ENCODE measurements at places on chromosomes 5 and 9.

GRCh38 chr5:106876665-106877194, 794.0 kb downstream of the EFNA5 start:
- DNase-seq: no peak

DNA sequence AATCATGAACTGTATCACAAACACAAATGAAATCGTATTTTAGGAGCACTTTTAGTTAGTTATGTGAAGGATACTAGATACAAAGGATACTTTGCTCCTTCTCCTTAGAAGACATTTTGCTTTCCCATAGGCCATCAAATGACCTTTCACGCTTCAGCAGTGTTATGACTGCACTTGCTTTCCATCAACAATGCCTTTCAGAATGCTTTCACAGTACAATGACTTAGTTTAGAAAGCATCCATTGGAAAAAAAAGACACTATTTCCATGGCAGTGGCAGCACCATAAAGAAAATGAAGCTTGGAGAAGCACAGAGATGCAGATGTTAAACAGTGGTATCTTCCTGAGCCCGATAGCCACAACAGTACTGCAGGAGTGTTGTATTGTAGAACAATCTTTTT, 203.9 kb downstream of the PCSK1 start:
- DNase-seq: no peak

- no peak for DNase-seq
Measured at GRCh38 chr5:170941788-170942187, 80.0 kb downstream of the RANBP17 start.

DNA sequence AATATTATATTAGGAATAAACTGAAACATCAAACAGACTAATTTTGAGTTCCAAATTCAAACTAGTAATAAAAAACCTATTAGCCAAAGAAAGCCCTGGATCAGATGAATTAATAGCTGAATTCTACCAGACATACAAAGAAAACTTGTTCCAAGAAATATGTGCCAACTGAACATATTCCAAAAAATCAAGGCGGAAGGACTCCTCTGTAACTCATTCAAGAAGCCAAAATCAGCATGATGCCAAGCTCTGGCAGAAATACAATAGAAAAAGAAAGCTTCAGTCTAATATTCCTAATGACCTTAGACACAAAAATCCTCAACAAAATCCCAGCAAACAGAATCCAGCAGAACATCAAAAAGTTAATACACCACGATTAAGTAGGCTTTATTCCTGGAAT, 619.1 kb upstream of the COX7C start:
- DNase-seq: no peak

GRCh38 chr5:67831048-67831447, 384.5 kb upstream of the PIK3R1 start:
- DNase-seq: no peak

GRCh38 chr9:34499076-34499475, 23.7 kb downstream of the ENHO start:
- DNase-seq: no peak

DNA sequence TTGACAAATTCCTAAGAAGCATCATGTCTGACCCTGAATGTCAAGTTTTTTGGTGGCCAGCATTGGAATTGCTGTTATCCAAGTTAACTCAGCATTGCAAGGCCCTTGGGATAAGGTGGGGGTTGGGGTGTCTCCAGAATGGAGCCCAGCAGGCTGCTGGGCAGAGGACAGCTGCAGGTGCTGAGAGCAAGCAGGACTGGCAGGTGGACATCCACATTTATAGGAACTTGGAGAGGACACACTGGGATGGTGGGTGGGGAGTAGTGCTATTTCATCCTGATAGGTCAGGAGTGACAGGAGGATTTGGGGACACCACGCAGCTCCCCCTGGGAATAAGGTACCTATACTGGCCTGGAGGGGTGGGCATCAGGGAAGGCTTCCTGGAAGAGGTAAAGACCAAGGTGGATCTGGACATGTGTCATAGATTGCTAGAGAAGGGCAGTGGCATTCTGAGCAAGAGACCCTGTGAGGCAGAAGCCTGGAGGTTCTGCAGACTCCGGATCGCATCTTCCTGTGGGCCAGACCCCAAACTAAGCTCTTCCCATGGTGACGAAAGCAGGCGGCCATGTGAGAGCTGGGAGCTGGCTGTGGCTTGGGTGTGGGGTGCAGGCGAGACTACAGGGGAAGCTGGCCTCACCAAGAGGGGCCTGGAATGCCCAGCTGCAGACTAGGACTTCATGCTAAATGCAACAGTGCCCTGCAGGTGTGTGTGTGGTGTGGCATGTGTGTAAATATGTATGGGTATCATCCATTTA, 148.1 kb downstream of the RGS3 start:
- no peak for DNase-seq

- DNase-seq: no peak
Measured at GRCh38 chr5:132115375-132115774, 41.8 kb downstream of the CSF2 start.
